ENCODE measurements at places on chromosomes 1 and 21. TPM values are rescaled to one million over a fixed set of nuclear protein-coding genes. Genes with fewer than 3 reads are reported as not detected.

The PPIAL4G gene
- not detected for total RNA-seq

The RIPPLY3 gene
- not detected for total RNA-seq

The ZBTB8B gene
- not detected for total RNA-seq

The CFAP107 gene
- not detected for total RNA-seq

The PADI2 gene
- total RNA-seq: 177 TPM

The CFAP141 gene
- total RNA-seq: not detected

The RGS13 gene
- 1.0 TPM for total RNA-seq

- DNase-seq: peak; percentile 22
These were observed 337.6 kb upstream of the SNX7 start for GRCh38 chr1:98323906-98324358.

DNA sequence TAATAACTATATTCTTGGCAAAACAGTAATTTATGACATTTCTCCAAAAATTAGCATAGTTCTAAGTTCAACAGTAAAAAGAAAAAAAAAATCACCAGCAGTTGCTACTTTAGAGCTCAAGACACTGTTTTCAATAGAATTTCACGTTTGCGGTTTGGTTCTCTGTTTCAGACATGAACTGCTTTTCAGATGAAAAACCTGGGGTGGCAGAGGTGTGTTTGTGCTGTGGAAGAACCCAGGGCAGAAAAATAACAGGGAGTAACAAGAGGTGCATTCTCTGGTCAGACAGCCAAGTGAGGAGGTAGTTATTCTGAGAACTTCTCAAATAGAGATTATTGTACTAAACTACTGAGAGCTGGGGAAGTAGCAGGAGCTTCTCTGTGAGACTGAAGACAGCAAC, 9.0 kb downstream of the NRAS start:
- no peak for DNase-seq

DNA sequence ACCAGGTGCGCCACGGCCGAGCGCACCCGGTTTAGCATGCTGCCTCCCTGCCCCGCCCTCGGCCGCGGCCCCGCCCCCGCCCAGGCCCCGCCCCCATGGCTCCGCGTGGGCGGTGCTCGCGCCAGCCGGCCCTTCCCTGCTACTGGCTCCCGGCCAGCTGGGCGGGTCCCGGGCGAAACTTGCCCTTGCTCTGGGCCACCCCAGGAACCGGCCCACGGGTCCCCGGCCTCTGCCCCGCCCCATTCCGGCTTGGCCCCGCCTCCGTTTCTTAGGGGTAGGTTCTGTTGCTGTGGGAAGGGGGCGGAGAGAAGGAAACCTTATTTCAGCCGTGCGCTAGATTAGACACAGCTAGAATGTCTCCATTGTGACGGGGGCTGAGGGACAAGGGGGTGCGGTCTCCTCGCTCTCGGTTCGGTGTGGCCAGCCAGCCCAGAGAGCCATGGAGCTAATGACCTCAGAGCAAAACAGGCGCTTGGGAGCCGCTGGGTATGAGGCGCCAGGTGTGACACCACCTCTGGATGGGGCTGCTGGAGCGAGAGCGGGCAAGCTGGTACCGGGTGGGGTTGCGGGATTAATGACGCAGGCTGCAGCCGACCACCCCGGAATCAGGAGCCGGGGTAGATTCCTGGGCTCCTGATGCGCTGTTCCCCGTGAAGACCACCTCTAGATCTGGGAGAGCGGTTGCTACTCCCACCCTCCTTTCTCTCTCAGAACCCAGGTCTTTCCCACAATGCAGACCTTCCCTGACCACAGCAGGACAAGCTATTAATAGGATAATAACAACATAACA, at the start of gene PPM1J:
TSS of gene PPM1J (minus strand) at position 69 of the 790 bp plus-strand sequence. CDS start at position 38, 31 bp downstream.
- DNase-seq: peak; percentile 100

DNA sequence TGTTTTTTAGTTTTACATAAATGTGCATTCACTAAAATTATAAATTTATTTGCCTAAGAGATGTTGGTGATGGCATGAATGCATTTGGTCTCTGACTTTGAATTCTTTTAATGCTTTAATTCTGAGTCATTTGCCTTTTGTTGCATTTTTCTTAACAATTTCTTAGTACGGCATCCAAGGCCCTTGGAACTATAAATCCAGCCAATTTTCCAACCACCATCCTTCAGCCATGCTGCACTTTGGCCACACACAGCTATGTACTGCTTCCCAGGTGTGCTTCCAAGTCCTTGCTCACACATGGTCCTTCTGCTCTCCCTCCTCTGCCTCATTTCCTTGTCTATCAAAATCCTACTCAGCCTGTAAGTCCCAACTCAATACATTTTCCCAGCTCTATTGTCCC, 161.0 kb downstream of the DHRS3 start:
- no peak for DNase-seq

DNA sequence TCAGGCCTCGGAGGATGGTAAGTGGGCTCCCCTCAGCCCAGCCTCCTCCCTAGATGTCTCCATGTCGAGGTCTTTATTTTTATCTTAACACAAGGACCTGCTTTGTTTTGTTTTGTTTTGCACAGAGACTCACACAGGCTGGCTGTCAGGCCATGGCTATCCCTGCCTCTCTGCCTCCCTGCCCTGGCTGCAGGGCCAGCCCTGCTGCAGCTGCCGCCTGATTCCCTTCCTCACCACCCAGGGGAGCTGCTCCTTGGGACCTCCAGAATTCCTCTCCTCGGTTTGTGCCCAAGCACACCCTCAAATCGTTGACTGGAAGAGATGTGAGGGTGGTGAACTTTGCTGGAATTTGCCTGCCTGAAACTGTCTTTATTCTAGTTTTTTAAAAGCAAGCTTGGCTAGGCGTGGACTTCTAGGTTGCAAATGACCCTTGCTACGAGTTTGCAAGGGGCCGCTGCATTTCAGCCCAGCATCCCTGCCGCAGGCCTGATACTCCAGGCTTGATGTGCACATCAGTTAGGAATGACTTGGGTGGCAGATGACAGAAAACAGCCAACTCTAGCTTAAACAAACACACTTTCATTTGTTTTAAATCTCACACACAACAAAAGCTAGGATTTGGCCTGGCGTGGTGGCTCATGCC, 37.1 kb downstream of the WNT9A start:
- no peak for DNase-seq

DNA sequence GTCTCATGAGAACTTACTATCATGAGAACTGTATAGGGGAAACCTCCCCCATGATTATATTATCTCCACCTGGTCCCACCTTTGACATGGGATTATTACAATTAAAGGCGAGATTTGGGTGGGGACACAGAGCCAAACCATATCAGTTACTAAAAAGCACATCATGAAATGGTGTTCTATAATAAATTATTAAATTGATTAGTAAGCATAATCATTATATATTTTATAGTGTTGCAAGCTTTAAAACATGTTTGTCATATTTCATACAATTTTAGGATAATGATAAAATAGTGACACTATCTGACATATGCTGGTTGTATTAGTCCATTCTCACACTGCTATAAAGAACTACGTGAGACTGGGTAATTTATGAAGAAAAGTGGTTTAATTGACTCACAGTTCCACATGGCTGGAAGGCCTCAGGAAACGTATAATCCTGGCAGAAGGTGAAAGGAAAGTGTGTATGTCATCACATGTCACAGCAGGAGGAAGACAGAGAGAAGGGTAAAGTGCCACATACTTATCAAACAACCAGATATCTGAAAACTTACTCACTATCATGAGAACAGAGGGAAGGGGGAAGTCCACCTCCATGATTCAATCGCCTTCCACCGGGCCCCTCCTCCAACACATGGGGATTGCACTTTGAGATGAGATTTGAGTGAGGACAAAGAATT, 539.2 kb upstream of the OLFM3 start:
- no peak for DNase-seq

GRCh38 chr1:150596976-150597375, 17.6 kb upstream of the MCL1 start:
- no peak for DNase-seq
